ENCODE measurements at places on chromosomes 5 and 9. TPM values are rescaled to one million over a fixed set of nuclear protein-coding genes. Genes with fewer than 3 reads are reported as not detected.

The NUTM2F gene
- total RNA-seq: not detected

The TGFBR1 gene
- total RNA-seq: 26.6 TPM

The IL3 gene
- total RNA-seq: not detected

The CDC25C gene
- total RNA-seq: 11.9 TPM

The PCDHGA8 gene
- 1.8 TPM for total RNA-seq

The SOHLH1 gene
- not detected for total RNA-seq

The ATP10B gene
- not detected for total RNA-seq
